ENCODE measurements at places on chromosomes 2 and 18.

DNA sequence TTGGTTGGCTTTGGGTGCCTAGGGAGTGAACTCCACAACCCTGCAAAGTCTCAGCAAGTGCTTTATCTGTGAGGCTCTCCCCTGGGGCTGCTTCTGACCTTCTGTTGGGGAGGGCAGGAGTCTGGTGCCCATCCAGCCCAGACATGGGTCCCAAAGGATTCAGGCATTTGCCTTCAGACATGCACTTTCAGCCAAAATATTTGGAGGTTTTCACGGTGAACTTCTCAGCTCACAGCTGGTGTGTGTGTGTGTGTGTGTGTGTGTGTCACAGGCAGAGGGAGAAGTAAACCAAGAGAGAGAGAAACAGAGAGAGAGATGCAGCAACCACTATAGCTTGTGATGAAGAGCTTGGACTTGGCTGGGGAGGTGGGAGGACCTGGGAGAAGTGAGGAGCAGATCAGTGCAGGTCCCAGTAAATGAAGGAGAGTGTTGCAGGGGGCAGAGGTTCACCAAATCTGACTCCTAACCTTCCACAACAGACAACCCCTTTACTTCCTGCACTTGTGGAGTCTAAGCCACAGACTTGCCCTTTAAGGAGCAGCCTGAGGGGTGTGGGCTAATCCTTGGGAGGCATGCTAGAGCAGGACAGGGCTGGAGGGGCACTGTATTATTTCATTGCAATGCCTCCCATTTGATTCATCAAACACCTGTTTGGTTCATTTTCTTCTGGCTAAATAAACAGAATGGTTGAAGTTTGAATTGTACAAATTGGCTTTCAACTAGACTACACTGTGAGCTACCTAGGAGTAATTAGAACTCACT is 14.1 kb downstream of the SLC9A4 start:
- DNase-seq, result no peak

DNA sequence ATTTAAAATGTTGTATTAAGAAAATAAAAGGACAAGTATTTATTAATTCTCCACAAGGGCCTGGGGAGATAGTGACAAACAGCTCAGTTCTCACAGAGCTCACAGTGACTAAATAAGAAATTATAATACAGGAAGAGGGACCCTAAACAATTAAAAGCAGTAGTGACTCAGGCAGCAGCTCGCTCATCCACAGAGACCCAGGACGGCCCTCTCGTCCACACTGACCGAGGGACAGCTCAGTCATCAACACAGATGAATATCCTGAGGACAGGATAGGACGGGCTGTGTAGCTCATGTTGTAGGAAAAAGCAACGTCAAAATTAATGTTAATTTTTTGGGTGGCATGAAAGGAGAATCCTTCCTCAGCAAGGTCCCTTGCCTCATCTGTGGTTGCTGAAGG is 44.1 kb downstream of the PARD6G start:
- DNase-seq, result no peak

DNA sequence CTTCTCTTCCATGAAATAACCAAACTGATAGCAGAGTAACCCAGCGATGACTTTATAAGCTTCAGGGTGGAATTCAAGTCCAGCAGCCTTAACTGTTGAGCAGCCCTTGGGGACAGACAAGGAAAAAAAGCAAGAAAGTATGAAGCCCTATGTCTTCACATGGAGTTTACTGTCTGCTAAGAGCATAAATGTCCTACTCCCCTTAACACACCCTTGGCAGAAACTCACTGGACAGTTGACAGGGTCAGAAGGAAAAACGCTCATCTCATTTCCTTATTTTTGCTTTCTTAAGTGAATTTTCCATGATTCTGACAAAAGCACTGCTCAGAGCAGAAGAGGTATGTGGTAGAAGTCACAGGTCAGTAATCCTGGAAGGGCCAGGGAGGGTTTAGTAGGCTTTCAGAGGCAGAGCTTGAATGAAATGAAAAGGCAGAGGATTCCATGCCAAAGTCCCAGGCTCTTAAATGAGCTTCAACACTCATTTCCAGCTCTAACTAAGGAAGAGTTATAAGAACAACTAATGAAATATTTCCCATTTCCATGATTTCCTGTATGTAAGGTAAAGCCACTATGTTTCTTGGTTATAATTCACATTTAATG is 683.3 kb upstream of the KLHL29 start:
- DNase-seq, result no peak

DNA sequence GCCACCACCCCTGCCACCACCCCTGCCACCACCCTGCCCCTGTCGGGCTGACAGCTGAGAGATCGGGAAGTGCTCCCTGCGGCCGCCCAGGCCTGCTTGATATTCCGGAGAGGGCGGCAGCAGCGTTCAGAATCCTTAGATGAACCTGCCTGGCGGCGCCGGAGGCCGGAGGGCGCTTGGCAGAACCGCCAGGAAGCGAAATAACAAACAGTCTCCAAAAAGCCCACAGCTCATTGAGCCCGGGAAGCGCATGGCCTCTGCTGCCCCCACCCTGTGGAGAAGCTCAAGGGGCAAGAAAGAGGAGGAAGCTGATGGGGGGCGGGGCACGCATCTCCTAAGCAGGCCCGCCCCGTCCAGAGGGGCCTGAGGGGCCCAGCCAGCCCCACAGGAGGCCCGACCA is 92.2 kb upstream of the MBOAT2 start:
- peak; percentile 86 for DNase-seq

DNA sequence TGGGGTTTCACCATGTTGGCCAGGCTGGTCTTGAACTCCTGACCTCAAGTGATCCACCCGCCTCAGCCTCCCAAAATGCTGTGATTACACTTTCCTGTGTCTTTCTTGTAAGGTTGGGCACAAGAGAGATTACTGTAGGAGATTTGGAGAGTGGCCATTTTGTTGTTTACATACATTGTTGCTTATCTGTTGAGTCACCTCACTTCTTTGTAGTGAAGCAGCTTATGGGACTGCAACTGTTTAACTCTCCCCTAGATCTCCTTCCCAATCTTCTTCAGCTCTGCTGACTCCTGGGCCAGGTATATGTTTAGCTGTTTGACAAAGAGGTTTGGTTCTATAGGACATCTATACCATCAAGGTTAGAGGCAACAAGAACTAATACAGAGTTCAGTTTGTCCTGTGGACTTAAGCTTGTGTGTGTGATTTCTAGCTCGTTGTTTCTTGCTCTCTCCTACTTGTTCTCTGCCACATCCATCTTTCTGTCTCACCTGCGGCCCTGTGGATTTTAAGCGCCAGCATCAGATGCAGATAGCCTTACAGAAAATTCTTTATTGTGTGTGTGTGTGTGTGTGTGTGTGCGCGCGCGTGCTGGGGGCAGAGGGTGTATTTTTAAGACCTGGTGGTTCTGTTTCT is 95.4 kb downstream of the HAUS1 start:
- no peak for DNase-seq

DNA sequence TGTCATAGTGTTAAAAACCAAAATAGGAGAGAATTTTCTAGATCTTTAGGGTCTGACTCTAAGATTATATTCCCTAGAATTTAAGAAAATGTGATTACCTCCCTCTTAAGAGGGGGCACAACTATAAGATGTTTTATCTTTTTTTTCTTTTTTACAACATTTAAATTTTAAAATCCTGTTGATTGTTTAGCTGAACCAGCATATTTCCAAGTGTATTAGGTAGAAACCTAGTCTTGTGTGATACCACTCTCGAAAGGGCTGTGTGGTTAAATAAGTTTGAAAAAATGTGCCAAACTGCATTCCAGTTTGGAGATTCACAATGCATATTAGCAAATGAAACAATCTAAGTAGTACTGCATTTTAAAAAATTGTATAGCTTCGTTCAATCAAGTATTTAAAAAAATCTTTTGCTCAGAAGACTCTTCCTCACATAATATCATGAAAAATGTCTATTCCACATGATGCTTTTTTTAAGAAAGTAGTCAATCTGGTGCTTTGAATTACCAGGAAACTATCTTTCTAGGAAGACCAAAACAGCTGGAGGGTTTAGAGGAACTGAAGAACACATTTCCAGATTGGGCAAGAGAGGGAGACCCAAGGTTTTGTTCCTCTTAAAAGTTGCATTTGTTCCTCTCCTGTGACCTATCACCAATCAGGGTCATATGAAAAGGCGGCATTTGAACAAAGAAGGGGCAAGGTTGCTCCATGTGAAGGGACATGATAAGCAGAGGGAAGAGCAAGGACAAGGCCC is 98.8 kb downstream of the DPP4 start:
- peak; percentile 65 for DNase-seq

DNA sequence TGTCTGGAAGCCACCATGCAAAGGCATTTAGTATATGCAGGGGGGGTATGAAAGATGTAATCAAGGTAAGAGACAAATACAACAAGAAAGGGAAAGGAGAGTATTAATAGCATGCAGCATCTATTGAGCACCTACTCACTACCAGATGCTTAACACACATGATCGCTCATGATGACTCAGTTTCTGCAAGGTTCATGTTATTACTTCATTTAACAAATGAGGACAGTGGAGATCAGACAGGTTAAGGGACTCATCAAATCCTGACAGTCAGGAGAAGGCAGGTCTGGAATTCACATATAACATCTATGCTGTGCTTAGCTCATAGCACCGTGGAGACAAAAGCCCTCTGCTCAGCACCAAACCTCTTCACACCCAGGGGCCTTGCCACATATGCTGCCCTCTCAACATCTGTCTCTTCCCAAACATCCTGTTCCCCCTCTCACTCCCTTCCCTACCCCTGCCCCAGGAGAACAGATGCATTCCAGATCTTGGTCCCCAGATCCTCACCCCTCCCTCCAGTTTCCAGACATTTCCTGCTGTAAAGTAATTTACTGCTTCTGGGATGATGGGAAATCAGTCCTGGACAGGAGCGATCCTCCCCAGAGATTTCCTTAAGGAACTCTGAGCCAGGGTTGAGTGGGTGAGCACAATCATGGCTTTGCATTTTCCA is 155.3 kb downstream of the ANTXR1 start:
- DNase-seq, result no peak

DNA sequence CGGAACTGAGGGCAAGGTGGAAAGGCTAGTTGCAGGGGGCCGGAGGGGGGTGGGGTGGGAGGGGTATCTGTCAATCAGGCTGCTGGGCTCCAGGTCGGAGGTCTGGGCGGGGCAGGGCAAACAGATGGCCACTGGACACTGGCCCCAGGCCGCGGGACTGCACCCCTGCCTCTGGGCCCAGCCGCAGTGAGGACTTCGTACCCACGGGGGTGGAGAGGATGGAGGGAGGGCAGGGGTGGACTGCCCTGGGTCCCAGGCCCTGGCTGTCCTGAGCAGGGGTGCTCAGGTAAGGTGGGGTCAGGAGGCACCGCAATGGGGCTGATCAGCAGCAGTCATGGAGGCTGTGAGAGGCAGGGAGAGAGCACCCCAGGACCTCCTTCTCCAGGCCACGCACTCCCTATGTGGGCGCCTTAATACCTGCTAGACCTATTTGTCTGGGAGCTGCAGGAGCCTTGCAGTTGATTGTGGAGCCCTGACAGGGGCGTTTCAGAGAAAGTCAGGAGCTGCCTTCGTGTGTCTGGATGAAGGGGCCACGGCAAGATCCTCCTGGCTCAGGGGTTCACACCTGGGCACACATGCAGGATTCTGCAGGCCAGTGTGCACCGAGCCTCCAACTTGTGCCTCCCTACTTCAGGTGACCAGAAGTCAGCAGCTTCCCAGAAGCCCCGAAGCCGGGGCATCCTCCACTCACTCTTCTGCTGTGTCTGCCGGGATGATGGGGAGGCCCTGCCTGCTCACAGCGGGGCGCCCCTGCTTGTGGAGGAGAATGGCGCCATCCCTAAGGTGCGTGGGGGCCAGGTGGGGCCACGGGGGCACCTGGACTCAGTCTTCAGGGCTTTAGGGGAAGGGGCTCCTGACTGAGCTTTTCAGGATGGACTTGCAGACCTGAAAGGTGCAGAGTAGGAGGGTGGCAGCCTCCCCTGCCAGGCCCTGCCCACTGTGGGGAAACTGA is 1.5 kb downstream of the CTDSP1 start:
- no peak for DNase-seq

DNA sequence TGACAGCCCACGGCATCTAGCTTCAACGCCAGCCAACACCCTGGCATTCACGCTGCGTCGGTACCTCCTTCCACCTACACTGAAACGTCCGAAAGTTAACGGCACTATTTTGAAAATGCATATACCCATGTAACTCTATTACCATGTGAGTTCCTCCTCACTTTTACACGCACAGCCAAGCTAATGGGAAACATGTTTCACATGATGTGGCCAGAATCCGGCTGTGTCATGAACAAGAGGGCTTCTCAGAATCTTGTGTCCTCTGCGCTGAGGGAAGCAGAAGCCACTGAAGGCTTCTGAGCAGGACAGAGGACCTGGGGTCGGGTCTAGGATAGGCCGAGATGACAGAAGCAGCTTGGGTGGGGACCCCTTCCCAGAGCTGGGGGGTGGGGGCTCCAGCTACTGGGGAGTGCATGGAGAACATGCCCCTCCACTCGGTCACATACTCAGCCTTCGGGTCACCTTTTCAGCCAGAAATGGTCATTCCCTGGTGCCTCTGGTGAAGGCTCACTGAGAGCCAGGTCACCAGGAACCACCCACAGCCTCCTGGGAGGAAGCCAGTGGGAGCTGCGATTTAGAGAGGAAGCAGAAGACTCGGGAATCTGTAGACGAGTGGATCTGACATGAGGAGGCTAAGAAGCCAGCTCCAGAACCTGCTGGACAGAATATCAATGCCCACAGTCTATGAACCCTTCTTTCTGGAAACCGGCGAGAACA is 41.5 kb downstream of the HDAC4 start:
- DNase-seq, result no peak

DNA sequence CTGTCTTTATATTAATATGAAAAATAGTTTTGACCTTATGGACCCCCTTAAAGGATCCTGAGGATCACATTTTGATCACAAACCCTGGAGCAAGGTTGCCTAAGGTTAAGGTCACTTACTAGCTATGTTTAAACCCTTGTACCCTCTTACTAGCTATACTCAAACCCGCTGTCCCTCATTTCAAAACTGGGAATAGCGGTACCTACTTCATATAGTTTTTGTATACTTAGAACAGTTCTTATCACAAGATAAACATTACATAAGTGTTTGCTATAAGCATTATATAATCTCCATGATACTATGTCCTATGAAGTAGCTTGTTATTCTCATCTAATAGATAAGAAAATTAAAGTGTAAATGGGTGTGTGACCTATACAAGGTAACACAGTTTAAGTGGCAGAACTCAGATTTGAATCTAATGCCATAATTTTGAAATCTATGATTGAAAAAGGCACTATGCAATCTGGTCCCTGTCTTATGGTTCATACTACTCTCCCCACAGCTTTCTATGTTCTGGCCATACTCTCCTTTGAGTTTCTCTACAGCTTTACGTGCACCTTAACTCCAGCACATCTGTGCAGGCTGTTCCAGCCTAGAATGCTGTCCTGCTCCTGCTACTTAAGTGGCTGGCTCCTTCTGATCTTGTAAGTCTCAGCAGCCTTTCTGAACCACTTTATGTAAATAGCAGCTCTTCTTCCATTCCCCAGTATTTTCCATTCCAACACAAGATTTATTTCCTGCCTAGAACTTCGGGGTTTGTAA is 30.4 kb downstream of the HYCC2 start:
- no peak for DNase-seq

- DNase-seq, result no peak
Observed at GRCh38 chr2:108604196-108604595, 69.9 kb downstream of the LIMS1 start.

DNA sequence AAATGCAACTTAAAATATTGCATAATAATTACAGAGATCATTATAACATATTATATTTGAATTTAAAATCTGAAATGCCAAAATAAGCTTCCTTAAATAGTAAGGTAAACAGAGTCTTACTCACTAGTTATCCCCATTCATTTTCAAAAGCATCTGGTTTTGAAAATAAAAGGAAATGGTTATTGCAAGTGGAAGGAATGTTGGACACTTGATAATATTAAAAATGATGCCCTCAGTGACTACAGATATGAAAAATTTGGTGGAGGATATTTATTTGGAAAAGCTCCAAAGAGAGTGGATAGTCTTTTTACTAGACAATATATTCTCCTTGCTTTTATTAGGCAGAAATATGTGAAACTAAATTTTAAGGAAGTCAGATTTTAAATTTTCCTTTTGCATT is 39.7 kb downstream of the CDH19 start:
- no peak for DNase-seq
